Stimulated activated CD4-positive, alpha-beta T cell treated with anti-CD3 and anti-CD28 coated beads, Interleukin-1b, Interleukin-23, amount 100 ng/mL, for 1 hour (primary cell): ENCODE measurements at places on chromosomes 7 and 10.

- DNase-seq = no peak
These were observed 104.7 kb downstream of the GPR85 start for GRCh38 chr7:112981966-112982365.

DNA sequence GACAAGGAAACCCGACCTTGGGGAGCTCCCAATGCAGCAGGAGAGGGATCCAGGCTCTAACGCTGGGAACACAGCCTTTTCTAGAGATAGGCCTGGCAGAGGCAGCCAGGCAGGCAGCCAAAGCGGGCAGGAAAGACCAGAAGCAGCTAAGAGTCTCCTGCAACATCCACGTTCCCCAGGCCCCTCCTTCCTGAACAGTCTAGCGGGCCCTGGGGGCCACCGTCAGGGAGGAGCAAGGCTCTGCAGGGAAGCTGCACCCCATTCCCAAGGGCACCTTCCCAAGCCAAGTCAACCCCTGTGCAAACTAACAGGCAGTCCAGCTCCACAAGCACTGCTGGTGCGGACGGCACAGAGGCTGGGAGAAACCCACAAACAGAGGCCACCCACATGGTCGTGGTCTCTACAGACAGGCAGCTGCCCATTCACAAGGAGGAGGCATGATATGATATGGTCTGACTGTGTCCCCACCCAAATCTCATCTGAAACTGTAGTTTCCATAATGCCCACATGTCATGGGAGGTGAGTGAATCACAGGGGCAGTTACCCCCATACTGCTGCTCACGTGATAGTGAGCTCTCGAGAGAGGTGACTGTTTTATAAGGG is 115.7 kb downstream of the MAD1L1 start:
- no peak for DNase-seq

DNA sequence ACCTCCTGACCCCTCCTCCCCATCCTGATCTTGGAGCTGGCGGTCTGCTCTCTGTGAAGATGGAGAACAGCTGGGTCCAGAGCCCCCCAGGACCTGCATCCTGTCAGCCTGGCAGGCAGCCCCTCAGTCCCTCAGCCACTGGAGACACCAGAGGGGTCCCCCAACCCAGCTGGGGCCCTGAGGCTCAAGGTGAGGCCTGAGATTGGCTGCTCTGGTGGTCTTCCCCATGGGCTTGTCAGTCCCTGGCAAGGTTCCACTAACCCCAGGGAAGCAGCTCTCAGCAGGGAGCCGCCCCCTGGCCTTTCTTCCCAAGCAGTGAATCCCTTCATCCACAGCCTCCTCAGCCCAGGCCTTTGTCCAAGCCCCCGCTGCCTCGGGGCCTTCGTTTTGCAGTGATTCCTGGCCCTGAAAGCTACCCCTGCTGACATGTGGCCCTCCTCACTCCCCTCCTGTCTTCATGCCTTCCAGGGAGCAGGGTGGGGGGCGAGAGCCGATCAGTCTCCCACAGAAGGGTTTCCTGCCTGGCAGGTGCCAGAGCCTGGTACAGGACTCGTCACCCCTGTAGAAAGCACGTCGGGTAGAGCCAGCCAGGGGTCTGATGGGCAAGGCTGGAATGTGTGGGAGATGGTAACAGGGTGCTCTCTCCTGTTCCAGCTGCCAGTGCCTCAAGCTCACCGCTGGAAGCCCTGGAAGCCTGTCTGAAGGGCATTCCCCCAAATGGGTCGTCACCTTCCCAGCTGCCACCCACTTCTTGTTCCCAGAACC is 48.5 kb downstream of the ZNF467 start:
- DNase-seq = no peak

DNA sequence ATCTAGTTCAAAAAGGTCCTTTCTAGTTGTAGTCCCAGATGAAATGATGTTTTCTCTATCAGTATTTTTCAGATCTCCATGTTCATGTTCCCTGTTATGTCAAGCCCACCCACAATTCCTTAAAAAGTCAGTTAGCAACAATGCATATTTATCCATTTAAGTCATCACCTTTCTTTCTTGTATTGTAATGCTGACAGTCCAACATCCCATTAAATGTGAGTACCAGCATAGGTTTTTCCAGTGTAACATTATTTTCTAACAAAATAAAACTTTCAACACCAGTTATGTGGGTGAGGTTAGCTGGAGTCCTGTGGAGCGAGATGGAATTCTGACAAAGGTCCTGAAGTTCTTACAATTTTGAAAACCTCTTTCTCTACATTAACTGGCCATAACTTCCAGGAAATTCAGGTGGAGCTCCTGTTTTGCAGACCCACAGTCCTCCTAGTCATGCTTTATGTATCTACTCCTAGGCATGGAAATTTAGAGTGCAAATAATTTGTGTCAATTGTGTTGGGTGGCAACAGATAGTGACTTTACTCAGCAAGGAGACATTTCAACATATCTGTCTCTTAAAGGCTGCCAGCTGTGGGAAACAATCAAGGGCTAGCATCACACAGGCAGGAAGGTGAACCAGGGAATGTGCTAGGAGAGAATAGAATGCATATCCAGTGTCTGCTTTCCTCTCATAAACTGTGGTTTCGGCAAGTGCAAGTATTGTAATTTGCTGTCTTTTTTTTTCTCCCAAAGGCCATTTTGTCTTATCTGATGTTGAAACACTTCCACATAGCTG is 162.6 kb downstream of the MTERF1 start:
- DNase-seq = no peak

GRCh38 chr7:128384726-128385125 is 23.2 kb upstream of the PRRT4 start:
- no peak for DNase-seq

- peak; percentile 7 for DNase-seq
These were observed 31.2 kb downstream of the ZNF467 start for GRCh38 chr7:149742075-149742701.

DNA sequence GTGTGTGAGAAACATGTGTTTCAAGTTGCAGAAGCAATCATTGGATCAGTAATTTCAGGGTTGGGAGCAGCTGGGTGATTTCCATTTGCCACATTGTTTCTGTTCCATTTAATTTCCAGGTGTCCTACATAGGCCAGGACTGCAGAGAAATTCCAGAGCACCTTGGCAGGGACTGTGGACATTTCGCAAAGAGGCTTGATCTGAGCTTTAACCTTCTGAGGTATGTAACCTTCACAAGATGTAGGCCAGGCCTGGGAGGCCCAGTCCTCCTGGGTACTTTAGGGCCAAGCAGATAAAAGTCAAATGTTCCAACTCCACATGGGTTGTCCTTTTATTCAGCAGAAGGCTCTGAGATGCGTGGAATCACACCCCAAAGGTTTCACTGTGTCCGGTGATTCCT is 6.9 kb downstream of the LRMDA start:
- DNase-seq = no peak

GRCh38 chr7:41164440-41164839 is 538.5 kb downstream of the INHBA start:
- no peak for DNase-seq

DNA sequence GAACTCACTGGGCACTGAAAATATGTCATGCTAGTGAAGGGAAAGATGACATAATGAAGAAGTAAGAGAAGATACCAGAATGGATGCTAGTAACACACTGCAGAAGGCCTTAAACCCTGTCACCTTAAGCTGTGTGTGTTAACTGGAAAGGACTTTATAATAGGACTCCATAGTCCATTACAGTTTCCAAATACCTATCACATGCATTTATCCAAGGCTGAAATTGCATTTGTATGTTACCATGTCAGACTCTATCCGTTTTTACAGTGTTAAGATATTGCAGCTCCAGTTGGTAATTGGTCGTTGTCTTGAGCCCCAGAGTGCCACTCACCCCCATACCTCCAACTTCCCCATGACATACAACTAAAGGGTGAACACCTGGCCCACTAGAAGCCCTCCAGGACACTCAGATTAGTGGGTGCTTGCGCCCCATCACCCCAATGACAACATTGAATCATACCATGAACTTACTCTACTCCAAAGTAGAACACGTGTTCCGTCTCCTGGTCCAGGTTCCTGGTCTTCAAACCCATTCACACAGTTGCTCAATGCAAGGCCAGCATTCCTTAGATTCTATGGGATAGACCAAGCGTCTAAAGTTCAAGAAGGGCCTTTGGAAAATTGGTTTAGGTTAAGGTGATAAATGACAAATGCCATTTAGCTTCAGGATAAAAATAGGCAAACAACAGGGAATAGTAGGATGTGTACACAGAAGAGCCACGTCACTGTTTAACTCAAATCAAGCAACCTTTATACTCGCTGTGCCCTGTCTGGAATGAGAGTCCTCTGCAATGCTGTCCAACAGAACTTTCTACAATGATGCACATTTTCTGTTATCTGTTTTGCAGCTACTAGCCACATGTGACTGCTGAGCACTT is 2.1 kb upstream of the RAPGEF5 start:
- DNase-seq = no peak

DNA sequence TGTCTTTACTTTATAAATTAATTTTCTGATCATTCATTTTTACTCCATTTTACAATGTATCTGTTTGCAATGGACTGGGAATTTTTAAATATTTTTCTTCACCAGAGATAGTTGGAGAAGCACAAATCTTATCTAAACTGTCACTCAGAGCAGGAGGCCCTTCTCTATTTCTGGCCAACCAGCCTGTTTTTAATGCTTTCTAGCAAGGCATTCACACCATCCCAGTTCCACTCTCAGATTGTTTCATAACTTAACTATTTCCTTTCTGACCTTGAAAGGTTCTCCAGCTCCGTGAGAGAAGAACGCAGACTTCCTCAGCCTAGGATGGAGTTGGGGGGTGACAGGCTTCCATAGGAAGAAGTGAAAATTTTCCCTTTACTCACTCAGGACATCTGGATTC is 155.8 kb downstream of the SKIDA1 start:
- no peak for DNase-seq

DNA sequence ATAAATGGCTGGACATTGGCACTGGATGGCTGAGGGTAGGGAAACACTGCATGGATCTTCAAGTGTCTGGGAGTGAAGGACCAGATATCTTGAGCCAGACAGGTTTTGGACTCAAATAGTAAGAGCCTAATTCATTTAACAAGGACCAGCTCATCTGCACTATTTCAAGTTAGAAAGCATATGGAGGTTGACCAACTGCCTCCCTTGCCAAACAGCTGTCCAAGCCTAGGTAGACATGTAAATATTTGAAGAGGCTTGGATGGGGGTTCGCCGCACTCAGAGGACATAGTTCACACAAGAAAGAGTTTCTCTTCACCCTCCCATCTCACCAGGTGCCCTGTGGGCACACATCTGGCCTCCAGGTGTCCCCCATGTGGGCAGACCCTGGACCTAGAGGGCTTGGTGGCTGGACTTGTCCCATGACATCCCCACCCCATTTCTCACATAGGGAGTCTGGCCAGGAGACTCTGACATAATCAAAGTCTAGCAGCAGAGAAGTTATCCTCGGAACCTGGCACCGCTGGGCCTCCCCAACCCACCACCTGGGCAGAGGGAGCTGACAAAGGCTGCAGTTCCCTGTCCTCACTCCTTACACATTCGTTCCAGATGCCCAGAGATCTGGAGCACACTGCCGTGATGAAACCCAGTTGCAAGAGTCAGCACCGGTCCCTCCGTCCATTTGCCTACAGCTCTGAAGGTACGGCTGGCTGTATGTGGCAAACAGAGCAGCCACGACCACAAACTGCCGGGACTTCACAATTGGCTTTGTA is 116.9 kb upstream of the GDF10 start:
- no peak for DNase-seq
